ENCODE measurements at places on chromosomes 7 and 10.

GRCh38 chr7:35729061-35729783 is 34.3 kb upstream of the HERPUD2 start:
- no peak for DNase-seq

DNA sequence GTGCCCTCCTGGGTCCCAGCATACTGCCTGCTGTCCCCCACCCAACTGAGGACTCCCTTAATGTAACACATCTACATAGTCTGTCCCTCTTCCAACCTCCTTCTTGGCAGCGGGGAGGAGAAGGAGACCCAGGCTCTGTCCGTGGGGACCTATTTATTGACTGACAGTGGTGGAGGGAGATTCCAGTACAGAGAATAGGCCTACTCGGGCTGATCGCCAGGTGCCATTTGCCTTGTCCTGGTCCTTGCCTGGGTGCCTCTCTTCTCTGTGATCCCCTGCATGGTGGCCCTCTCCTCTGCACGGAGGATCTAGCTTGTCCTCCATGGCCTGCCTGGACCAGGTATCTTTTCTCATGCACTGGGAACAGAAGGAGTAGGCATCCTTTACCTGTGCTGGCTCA is 17.0 kb downstream of the GHRHR start:
- no peak for DNase-seq

- DNase-seq = no peak
These were observed 21.3 kb upstream of the NUB1 start for GRCh38 chr7:151320263-151320845.

DNA sequence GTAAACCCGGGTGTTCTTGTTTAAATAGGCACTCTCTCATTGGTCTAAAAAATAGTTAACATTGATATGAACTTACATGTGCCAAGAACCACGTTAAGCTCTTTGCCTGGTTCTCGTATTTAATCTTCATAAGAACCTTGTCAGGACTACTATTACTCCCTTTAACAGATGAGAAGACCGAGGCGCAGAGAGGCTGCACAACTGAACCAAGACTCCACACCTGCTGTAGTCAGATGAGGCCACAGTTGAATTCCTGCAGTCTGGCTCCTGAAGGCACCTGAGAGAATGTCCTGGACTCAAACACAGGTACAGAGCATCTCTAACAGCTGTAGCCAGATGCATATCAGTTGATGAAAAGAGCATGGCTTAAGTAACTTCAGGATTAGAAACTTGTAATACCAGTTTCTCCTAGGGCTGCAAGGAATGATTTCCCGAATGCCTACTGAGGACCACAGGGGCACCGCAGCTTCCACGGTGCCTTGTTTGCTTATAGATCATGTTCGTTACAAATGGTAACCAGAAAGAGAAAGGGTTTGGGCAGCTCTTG is 9.5 kb downstream of the DDC start:
- no peak for DNase-seq

GRCh38 chr10:86295351-86295750 is 71.2 kb downstream of the GRID1 start:
- no peak for DNase-seq

DNA sequence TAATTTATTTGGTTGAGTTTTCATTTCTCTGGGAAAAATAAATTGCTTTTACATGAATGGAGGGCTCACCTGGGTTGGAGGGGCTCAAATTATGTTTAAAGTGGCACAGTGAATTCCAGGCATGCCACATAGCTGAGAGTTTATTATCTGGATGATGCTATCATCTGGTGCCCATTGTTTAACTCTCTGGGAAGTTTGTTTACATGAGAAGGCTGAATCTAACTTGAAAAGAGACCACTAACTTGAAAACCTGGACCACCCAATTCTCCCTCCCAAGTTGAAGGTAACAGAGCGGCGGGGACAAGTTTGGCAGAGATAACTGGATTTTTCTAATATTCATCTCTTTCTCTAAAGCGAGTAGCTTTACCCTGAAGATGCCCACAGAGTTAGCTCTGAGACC is 321.5 kb upstream of the GHITM start:
- no peak for DNase-seq

DNA sequence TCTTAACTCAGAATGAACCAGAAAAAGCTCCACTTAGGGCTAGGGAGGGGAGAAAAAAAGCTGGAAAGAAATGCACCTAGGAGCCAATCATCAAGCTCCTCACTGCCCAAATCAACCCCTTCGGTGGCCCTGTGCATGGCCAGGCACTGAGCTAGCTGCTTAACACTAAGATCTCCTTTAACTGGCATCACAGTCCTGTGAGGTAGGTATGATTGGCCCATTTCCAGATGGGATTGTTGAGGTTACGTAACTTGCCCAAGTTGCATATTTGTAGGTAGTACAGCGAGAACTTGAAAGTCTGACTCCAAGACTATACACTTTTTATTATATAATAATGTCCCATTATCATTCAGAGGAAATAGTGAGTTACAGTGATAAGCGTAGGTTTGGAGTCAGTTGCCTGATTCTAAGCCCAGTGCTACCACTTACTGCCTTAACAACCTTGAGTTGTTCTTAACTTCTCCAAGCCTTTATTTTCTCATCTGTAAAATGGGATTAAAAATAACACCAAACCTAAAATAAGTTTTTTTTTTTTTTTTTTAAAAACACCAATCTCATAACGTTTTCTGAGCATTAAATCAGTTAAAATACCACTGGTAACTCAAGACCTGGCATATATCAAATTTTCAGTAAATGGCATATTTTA is 37.2 kb upstream of the ACSL5 start:
- DNase-seq = no peak

DNA sequence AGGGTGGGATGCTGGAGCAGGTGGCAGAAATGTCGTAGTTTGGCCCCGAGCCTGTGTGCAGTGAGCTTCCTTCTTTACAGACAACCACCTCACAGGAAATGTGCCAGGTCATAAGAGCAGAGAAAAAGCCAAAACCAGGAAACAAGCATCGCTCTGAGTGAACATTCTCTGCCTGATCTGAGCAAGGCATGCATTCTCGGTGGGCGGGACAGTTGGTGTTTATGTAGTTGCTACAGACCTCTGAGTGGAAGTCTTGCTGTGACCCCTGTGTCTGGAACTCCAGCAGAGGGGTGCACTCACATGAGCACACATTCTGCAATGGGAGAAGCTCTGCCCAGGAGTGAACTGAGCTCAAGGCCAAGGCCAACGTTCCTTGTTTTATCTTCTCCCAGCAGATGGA is 230.1 kb downstream of the TCERG1L start:
- DNase-seq = no peak

- peak; percentile 82 for DNase-seq
These were observed 18.6 kb downstream of the FGFR2 start for GRCh38 chr10:121579656-121580055.

- no peak for DNase-seq
These were observed 578.5 kb downstream of the SDK1 start for GRCh38 chr7:3879355-3880075.

GRCh38 chr7:142364551-142364950 is 106.7 kb upstream of the PRSS58 start:
- DNase-seq = no peak

DNA sequence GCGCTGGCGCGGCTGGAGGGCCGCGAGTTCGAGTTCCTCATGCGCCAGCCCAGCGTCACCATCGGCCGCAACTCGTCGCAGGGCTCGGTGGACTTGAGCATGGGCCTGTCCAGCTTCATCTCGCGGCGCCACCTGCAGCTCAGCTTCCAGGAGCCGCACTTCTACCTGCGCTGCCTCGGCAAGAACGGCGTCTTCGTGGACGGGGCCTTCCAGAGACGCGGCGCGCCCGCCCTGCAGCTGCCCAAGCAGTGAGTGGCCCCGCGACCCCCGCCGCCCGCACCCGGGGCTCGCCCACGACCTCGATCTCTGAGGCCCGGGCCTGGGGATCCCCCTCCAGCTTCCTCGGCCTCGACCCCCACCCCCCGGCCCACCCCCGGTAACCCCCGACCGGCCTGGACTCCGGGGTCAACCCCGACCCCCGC is 537 bp downstream of the FOXK1 start:
- DNase-seq = no peak

GRCh38 chr10:98134117-98134430 is 383 bp upstream of the R3HCC1L start:
- no peak for DNase-seq

- DNase-seq = no peak
These were observed 8.6 kb upstream of the NKX2-3 start for GRCh38 chr10:99524050-99524666.

- no peak for DNase-seq
These were observed 647.6 kb downstream of the TNS3 start for GRCh38 chr7:46934198-46934825.

DNA sequence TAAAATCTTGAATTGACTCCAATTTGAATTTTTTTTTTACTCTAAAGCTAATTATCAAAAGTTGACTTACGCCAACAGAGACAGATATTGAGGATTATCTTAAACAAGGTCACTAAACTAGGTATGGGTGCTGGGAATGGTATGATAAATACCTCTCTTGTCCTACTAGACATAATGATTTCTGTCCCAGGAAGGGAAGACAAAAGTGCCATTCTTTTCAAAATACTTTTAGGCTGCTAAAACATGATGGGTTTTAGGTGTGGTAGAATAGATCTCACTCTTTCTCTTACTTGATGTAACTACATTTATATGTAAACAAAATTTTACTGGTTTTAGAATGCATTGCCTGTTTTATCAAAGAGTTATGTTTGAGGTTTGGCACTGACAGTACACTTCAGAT is 15.1 kb downstream of the TMEM60 start:
- DNase-seq = no peak

DNA sequence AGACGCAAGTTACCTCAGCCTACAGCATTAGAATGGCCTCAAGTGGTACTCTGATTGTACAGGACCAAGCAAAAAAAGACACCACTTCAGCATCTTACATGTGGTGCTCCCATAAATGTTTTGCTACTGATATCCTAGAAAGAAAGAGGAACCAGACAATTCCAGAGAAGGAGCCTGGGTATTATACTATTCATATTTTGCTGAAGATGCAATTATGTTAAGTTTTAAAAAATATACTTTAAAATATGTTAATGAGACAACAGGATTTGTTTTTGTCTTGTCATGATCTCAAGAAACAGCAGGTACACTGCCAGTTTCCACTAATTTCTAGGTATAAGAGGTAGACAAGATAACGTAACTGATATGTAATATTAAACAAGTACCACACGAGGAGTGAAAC is 92.6 kb downstream of the JMJD1C start:
- no peak for DNase-seq

DNA sequence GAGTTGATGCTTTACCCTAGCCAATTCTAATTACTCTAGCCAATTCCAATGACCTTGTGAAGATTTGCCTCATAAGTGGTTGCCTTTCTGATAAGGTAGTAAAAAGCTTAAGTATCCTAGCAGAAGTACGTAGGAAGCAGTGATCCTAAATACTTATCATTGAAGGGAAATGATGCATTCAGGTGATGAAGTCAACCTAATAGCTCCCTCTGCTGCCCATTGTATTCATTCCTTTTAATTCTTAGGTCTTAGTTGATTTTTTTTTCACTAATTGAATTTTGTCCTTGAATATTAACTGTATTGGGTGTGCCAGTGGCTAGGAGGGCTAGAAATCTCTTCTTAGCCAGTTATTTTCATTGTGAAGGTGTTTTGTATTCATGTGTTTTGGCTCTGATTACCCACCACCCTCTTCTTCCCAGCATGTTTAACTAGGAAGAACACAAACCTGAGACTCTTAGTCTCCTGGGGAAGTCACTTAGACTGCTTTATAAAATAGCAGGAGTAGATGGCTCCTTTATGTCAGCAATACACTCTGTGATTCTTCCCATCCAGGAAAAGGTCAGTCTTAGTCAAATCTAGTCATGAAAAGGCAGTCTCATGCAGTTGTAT is 46.3 kb downstream of the PLEKHA8 start:
- DNase-seq = peak; percentile 48

- DNase-seq = no peak
These were observed 23.4 kb upstream of the SGCE start for GRCh38 chr7:94679358-94679757.

DNA sequence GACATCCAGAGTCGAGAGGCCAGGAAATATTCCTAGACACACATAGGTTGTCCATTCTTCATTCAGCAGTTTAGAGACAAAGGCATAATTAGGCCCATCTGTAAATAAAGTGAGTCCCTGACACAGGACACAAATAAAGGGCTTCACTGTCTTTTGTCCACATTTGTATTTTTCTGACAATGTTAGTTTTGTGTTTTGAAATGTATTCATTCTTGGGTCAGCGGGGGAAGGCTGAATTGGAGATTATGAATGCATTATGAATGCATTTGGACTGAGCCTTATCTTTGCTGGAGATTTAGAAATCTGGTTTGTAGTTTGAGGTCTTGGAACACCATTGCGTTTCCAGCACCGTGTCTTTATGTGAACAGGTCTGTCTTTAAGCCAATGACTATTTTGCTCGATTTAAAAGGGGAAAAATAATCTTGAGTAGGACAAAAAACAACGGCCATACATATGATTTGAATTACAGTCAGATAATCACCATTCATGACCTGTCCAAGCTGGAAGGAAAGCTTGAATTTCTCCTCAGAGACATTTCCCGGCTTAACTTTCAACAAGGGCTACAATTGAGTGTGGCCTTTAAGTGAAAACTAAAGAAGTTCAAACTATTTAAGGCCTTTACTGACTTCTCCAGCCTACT is 334.8 kb downstream of the WDR11 start:
- DNase-seq = no peak

- no peak for DNase-seq
These were observed 107.5 kb upstream of the ARID5B start for GRCh38 chr10:61793760-61794703.

GRCh38 chr10:64813391-64813790 is 1292.2 kb downstream of the REEP3 start:
- DNase-seq = no peak

- DNase-seq = no peak
These were observed 26.8 kb downstream of the PILRA start for GRCh38 chr7:100400041-100400440.

GRCh38 chr10:21135023-21135931 is 238.2 kb upstream of the NEBL start:
- peak; percentile 52 for DNase-seq

DNA sequence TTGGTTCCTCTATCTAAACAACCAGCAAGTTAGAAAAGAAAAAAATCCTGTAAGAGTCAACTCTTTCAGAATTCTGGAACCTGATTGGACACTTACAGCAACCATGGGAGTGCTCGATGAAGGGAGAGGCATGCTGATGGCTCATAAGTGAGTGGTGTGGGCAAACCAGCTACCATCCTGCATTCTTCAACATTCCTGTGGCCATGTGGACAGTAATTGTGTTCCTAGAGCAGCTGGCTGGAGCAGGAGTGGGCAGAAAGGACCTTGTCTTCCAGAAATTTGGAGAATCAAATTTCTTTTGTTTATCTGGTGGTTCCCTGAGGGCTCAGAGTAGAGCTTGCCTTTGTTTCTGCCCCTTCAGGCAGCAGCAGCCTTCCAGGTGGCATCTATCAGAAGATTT is 22.5 kb upstream of the MYL7 start:
- peak; percentile 59 for DNase-seq

- no peak for DNase-seq
These were observed 177.7 kb upstream of the GHITM start for GRCh38 chr10:83961620-83962019.

DNA sequence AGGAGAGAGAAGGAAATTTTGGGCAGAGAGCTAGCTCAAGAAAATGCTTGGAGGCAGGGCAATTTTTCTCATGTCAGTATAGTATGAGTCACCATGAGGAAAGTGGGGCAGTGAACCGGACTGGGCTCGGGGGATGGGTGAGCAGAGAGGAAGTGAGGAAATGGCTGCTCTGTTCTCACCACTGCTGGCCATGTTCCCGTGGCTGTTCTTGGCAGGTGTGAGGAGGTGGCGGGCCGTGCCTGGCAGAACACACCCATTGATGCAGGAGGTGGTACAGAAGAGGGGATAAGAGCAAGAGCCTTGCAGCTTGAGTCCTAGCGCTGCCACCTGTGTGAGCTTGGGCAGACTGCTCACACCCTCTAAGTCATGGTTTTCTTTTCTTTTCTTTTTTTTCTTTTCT is 304.4 kb upstream of the LYZL1 start:
- peak; percentile 88 for DNase-seq

Measured in RWPE1 (cell line).